ENCODE measurements at places on chromosomes 4 and X. TPM values are rescaled to one million over a fixed set of nuclear protein-coding genes. Genes with fewer than 3 reads are reported as not detected.

DNA sequence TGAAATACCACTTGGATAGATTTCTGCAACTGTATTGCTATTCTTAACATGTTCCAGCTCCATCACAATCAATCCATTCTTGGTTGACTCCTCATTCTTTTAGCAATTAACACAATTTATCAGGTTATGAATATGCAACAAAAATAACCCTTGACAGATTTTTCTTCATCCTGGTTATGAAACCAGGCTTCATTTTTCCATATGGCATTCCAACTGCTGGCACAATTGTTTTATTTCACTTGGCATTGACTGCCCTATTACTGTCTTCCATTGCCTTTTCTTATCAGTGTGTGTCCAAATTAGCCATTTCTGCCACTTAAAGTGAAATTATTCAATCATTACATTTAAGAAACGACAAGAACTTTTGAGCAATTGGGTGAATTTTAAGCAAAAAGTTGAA lies 388.8 kb upstream of the EPHA5 start:
- no peak for DNase-seq

Gene BEX2
- total RNA-seq = 2.0 TPM

Gene POU4F2
- not detected for total RNA-seq

Gene NAT8L
- total RNA-seq = not detected

Gene FATE1
- total RNA-seq = not detected

- DNase-seq = no peak
These were observed 6.4 kb upstream of the LONRF3 start for GRCh38 chrX:118968031-118968430.

- no peak for DNase-seq
These were observed 2.2 kb downstream of the CCNB3 start for GRCh38 chrX:50206753-50207152.

Gene AIMP1
- total RNA-seq = 14.9 TPM

GRCh38 chr4:55318175-55319129 lies 27.6 kb upstream of the SRD5A3 start:
- DNase-seq = no peak

DNA sequence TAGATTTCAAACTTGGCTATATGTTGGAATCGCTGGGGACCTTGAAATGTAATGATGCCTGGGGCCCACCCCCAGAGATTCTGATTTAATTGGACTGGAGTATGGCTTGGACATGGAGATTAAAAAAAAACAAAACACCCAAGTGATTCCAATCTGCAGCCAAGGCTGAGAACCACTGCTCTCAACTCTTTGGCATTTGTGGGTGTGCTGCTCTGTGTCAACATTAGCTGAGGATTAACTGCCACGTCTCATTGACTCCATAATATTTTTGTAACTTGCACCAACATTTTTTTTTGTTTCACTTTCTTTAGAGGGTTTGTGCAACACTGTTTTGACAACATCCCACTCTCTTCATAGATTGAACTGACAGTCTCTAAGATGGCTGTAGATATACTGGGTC lies 41.1 kb upstream of the PDK3 start:
- DNase-seq = no peak

GRCh38 chr4:113901994-113902787 lies 77.3 kb downstream of the ARSJ start:
- DNase-seq = no peak

Gene PHKA1
- total RNA-seq = 4.8 TPM

Gene QRFPR
- 0.21 TPM for total RNA-seq

Gene PGM2
- total RNA-seq = 7.1 TPM

Gene CCSER1
- 8.9 TPM for total RNA-seq

DNA sequence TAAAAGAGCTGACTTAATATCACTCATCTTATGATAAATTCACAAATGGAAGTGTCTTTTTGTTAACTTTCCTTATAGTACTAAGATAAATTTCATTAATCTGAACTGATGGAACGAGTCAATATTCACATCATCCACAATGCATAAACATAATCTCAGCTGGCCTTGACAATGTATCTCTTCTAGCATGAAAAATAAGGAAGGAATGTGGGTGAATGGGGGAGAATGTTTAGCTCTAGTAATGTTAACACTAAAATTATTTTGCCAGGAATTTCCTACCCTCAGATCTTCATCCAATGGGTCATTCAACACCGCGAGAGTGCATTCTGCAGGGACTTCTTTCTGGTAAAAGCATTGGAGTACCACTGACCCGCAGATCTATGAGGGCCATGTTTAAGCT lies 15.8 kb downstream of the TRPC3 start:
- DNase-seq = no peak

DNA sequence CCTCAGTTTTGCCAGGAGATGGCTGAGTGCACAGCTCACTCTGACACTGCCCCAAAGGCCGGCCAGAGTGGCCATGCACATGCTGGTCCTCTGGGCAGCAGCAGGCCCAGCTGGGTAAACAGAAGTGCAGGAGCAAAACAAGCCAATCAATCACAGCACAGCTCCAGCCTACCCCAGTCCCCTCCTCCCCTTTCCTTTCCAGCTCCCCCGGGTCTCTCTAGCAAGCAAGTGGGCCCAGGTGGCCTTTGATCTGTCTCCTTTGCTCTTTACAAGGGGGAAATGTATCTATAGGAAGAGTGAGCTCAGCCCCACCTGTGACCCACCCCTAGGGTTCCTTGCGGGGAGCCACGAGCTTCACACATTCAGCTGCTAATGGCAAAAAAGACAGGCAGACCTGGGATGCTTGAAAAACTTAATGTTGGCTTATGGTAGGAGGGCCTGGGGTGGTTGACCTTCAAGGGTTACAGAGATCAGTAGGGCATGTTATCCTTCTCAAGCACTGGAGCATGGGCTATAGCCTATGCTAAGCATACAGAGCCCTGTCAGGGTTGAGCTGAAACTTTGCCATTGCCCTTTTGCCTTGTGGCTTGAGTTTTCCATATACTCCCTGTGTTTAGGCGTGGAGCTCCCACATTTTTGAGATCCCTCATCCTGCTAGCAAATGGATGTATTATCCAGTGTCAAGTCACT lies 57.8 kb upstream of the PLAC1 start:
- no peak for DNase-seq

- no peak for DNase-seq
These were observed 261.8 kb downstream of the CAMK2D start for GRCh38 chr4:113499696-113500095.

DNA sequence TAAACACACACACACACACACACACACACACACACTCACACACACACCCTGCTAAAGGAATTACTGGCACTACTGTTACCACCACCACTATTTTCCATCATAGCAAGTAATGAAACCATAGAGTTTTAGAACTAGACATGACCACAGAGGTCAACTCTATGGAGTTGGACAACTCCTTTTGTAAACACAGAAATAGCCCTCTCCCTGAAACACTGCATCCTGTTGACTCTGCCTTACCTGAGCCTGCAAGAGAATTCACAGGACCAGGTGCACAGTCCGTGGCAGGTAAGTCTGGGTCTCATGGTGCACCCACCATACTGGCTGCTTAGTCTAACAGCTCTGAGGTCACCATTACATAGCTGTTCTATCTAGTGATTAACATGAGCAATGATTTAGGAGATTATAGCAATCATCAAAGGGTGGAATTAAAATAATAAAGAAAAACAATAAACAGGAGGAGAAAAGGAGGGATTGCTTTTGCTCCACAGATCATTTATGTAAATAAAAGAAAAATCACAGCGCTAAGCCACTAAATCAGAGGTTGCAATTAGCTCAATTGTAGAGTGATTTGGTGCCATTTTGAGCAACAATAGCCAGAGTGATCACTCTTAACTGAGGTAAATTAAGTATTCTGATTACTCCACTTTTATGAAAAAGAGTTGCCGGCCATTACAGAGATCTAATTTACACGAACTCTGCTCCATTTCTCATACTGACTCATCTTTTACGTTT lies 340.0 kb upstream of the RASGEF1B start:
- DNase-seq = no peak

GRCh38 chr4:156547439-156547838 lies 424.2 kb downstream of the PDGFC start:
- DNase-seq = no peak

GRCh38 chr4:78553529-78554060 lies 2.0 kb downstream of the ANXA3 start:
- no peak for DNase-seq

GRCh38 chrX:65752294-65752693 lies 84.8 kb downstream of the MSN start:
- DNase-seq = no peak

Measured in ascending aorta (tissue), 2 donors.